ENCODE measurements at places on chromosomes 7 and 10.

- no peak overlapping the region for H3K4me3 ChIP-seq
- no peaks in the 10 kb centered on the region for H3K4me1 ChIP-seq
- peak; percentile 59 for DNase-seq
These were observed 284.4 kb downstream of the DNAJB6 start for GRCh38 chr7:157621131-157621681.

DNA sequence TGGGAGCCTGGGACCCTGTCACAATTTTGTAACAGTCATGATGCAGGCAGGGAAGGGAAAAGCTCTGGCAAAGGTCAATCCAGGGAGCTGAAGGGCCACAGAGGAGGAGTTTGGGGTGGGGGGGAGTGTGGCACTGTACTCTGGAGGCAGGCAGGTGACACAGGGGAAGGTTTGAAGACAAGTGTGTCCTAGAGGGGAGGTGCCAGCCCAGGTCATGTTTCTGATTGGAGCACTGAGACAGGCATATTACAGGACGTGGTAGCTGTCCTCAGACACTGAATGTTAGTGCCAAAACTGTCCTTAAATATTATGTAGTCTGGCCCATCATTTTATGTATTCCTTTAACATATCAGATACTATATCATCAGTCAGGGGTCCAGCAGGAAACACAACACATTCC, 75.6 kb upstream of the LRRC4 start:
- DNase-seq, result peak; percentile 33
- peaks cover 16% of the 10 kb centered on the region for H3K4me1 ChIP-seq
- H3K27ac ChIP-seq, result no peak overlapping the region
- H3K36me3 ChIP-seq, result no peaks in the 10 kb centered on the region
- H3K4me3 ChIP-seq, result no peak overlapping the region
- H3K27me3 ChIP-seq, result peaks cover 11% of the 10 kb centered on the region

DNA sequence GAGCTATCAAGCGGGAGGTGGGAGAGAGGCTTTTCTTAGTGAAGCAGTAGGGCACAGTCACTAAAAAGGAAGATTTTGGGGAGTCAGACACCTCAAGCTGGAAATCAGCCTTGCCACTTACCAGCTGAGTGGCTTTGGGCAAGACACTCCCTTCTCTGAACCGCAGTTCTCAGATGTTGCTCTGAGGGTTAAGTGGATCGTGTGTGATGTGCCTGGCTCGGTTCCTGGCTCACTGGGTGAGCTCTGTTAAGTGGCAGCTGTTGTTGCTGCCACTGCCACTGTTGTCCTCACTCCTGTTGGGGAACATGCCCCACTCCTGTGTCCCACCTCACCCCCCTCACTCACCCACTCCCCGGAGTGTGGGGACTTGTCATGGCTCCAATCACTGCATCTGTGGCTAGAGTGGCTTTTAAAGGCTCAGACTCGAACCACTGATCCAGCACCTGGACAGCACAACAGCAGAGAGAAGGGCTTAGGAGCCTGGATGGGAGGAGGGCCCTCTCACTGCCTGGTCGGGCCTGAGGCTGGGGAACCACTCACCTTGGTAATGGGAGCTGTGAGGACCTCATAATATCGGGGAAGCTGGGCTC, 20.0 kb downstream of the PYROXD2 start:
- no peaks in the 10 kb centered on the region for H3K36me3 ChIP-seq
- peaks cover 4% of the 10 kb centered on the region for H3K4me1 ChIP-seq
- H3K27ac ChIP-seq, result peak overlapping the region; percentile 30

DNA sequence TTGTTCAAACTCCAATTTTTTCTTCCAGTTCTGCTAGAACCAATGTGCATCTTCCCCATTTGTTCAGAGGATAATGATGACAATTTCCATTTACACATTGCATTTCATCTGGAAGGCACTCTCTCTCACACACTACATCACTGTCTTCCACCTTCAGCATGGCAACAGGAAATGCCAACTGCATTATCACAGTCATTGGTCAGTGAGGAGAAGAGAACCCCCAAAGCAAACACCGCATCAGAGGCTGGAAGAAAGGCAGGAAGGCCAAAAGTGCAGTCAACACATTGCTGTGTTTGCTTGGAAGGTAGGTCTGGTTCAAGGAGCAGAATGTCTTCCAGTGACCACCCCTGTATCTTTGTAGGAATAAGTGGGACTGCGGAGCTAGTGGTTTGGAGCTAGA, 192.2 kb upstream of the RHOBTB1 start:
- H3K27me3 ChIP-seq, result no peaks in the 10 kb centered on the region
- H3K36me3 ChIP-seq, result no peaks in the 10 kb centered on the region
- no peaks in the 10 kb centered on the region for H3K4me1 ChIP-seq
- DNase-seq, result no peak
- no peak overlapping the region for H3K27ac ChIP-seq

DNA sequence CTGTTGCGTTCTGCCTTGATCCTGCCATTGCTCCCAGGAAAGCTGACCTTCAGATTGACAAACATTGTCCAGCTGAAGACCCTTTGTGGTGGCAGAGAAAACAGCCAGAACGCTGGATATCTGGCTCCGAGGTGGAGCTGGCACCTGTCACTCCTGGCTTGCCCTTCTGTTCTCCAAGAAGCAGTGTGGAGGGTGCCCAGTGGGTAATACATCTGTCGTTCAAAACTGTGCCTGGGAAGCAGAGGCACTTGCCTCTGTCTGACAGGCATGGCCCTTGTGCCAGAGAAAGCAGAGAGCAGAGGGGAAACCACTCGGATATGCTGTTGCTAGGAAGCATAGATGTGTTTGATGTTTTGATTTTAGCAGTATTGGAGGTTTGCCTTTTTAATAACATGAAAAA, 231.4 kb downstream of the BMPER start:
- no peaks in the 10 kb centered on the region for H3K4me1 ChIP-seq
- no peak overlapping the region for H3K4me3 ChIP-seq

DNA sequence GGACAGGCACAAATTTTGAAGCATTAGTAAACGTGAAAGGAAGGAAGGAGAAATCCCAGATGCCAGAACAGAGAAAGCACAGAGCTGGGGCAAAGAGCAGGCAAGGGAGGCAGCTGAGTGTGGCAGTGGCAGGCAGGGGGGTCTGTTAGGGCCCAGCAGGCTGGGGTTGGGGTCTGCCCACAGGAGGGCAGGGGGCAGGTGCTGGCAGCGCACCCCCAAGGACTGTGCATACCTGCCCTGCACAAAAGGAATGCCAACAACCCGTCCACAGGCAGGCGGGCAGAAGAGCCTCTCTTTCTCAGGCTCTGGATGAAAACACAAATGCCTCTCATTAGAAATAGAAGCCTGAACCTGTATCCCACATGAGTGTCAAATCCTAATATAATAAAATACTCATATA, 552.3 kb downstream of the PTPRN2 start:
- H3K27me3 ChIP-seq, result no peaks in the 10 kb centered on the region
- no peak overlapping the region for H3K27ac ChIP-seq
- no peaks in the 10 kb centered on the region for H3K4me1 ChIP-seq
- no peaks in the 10 kb centered on the region for H3K36me3 ChIP-seq
- peak; percentile 12 for DNase-seq

DNA sequence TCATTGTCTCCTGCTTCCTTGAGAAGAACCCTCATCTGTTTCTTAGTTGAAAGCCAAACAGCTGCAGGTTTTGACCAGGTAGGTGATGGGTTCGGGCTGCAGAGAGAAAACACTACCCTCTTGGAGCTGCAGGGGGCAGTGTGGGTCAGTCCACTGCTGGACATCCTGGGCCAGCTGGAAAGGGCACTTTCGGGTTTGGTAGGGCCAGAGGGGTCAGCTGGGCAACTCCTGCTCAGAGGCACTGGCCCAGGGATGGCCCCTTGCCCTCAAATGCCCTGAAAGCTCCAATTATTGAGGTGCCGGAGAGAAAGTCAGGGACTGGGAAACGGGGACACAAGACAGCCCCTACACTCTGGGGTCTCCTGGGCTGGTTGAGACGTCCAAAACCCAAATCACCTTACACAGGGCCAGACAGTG, 90.7 kb downstream of the MKI67 start:
- H3K27me3 ChIP-seq, result no peaks in the 10 kb centered on the region
- H3K4me1 ChIP-seq, result no peaks in the 10 kb centered on the region
- no peak overlapping the region for H3K4me3 ChIP-seq
- no peak overlapping the region for H3K27ac ChIP-seq
- peak; percentile 71 for DNase-seq

- no peak for DNase-seq
- H3K27me3 ChIP-seq, result no peaks in the 10 kb centered on the region
- peaks cover 8% of the 10 kb centered on the region for H3K4me1 ChIP-seq
- H3K4me3 ChIP-seq, result no peak overlapping the region
- H3K27ac ChIP-seq, result no peak overlapping the region
- H3K36me3 ChIP-seq, result no peaks in the 10 kb centered on the region
These were observed 323.0 kb downstream of the PARD3 start for GRCh38 chr10:34492081-34492480.

- no peaks in the 10 kb centered on the region for H3K4me1 ChIP-seq
- DNase-seq, result no peak
- no peaks in the 10 kb centered on the region for H3K27me3 ChIP-seq
- H3K27ac ChIP-seq, result no peak overlapping the region
- no peaks in the 10 kb centered on the region for H3K36me3 ChIP-seq
These were observed 273.9 kb upstream of the ADARB2 start for GRCh38 chr10:2011106-2011716.

DNA sequence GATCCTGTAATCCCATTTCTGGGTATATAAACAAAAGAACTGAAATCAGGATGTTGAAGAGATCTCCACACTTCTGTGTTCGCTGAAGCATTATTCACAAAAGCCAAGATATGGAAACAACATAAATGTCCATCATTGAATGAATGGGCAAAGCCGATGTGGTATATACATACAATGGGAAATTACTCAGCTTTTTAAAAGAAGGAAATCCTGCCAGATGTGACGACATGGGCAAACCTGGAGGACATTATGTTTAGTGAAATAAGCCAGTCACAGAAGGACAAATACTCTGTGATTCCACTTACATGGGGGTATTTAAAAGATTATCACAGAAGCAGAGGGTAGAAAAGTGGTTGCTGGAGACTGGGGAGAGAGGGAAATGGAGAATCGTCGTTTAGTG, 23.9 kb upstream of the FAM107B start:
- no peak overlapping the region for H3K4me3 ChIP-seq
- H3K27me3 ChIP-seq, result no peaks in the 10 kb centered on the region
- no peaks in the 10 kb centered on the region for H3K36me3 ChIP-seq

GRCh38 chr7:184294-185264, 7.8 kb upstream of the FAM20C start:
- no peak overlapping the region for H3K27ac ChIP-seq
- H3K27me3 ChIP-seq, result no peaks in the 10 kb centered on the region
- DNase-seq, result no peak
- no peaks in the 10 kb centered on the region for H3K4me1 ChIP-seq

GRCh38 chr10:33145451-33146188, 187.6 kb upstream of the ITGB1 start:
- no peak overlapping the region for H3K27ac ChIP-seq
- no peaks in the 10 kb centered on the region for H3K4me1 ChIP-seq
- no peak overlapping the region for H3K4me3 ChIP-seq
- no peaks in the 10 kb centered on the region for H3K27me3 ChIP-seq
- H3K36me3 ChIP-seq, result no peaks in the 10 kb centered on the region

DNA sequence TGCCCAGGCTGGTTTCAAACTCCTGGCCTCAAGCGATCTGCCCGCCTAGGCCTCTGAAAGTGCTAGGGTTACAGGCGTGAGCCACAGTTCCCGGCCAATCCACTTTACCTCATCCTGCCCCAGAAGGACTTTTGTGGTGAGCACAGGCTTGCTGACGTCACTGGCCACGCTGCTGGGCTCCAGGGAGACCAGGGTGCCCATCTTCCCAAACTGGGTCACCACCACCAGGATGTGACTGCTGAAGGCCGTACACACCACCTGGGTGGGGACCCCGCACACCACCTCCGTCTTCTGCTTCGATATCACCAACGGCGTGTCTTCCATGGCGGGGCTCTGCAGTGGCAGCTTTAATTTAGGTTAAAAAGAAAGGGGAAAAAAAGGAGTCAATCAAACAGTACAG, 816 bp downstream of the PSMG3 start:
- DNase-seq, result no peak
- peak overlapping the region; percentile 79 for H3K4me3 ChIP-seq
- H3K27me3 ChIP-seq, result no peaks in the 10 kb centered on the region

DNA sequence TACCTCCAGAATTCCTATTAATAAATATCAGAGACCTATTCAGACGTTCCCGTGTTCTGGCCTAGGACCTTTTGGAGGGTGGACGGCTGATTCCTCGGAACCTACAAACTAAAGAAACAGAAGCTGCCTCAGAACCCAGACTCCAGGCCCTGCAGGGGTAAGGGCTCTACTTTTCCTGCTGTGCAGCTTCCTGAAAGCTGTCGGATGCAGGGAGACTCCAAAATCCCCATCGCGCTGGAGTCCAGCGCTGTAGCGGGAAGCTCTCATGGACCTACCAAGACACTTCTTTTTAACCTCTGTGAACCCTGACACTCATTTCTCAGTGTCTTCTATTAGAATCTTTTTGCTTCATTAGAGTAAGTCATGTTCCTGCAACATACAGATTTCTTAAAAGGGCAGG, 244.5 kb upstream of the PITRM1 start:
- no peak overlapping the region for H3K4me3 ChIP-seq
- DNase-seq, result no peak
- no peaks in the 10 kb centered on the region for H3K27me3 ChIP-seq
- H3K27ac ChIP-seq, result no peak overlapping the region

Data from upper lobe of right lung (tissue), 1 donor.